ENCODE measurements at places on chromosomes 3 and 15.

DNA sequence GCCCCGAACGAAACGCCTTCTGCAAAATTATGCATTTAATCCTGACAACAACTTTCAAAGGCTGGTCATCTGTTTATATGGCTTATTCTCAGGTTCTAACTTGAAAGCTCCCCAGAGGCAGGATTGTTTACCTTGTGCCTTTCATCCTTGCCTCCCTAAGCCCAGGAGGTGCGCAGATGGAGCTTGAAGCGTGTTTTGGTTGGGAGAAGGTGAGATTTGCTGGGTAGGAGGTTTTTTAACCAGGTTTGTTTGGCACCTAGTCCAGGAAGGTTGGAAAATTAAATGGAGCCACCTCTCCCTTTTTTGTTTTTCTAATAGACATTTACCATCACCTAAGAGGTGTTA lies 675 bp downstream of the TSEN2 start:
- no peak for DNase-seq

DNA sequence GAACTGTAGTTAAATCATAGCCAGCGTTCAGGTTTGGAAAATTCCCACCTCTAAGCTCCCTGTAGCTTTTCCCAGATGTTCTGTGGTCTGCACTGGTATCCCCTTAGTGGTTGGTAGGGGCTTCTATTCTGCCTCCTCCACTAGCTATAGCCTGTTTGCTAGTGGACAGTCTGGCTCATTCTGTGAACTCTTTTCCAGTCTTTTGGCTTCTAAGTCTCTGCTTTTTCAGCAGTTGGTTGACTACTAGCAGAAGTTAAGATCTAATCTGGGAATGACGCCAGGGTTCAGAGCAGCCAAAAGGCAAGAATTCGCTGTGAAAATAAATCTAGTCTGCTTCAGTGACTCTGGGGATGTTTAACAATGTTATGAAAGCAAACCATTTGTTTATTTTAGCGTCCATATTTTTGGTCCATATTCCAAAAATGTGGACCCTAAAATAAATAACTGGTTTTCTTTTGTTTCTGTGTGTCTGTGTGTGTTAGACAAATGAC lies 73.7 kb upstream of the WDR72 start:
- peak; percentile 85 for DNase-seq

DNA sequence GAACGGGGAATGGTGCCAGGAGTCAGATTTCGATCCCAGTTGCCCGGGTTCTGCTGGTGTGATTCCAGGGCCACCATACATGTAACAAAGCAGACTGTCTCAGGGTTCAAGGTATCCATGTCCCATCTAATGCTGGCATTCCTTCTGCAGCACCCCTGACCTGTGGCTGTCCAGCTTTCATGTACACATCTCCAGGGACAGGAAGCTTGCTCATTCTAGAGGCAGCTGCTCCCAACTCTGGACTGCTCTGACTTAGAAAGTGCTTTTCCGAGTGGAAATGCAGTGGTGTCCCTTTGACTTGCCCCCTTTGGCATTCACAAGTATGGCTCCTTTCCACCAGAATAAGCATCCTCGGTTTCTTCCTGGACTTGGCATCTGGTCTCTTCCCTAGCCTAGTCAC lies 30.9 kb downstream of the PML start:
- no peak for DNase-seq

DNA sequence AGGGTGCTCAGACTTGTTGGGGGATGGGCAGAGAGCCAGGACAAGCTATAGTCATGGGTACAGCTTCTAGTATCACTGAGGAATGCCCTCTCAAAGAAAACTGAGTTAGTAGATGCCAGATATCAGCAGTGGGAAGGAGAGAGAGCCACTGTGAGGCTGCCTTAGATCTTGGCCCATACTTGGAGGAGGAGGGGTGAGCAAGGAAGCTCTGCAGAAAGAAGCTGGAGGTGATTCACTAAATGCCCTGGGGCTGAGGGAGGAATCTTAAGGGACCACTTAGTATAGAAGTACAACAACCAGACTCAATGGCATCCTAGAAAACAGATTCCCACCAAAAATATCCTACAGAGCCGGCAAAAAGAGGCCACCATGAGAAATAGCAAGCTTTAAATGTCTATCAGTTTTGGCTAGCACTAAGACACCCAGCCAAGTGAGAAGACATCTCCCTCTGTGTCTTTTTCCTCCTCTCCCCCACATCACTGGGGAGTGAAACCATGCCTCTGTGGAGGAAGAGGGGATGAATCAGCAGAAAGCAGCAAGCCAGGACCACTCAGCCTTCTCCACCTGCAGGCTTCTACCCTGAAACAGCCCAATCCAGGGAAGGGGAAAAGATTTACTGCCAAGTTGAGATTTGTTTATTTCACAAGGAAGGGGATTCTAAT lies 282.5 kb upstream of the STT3B start:
- no peak for DNase-seq

DNA sequence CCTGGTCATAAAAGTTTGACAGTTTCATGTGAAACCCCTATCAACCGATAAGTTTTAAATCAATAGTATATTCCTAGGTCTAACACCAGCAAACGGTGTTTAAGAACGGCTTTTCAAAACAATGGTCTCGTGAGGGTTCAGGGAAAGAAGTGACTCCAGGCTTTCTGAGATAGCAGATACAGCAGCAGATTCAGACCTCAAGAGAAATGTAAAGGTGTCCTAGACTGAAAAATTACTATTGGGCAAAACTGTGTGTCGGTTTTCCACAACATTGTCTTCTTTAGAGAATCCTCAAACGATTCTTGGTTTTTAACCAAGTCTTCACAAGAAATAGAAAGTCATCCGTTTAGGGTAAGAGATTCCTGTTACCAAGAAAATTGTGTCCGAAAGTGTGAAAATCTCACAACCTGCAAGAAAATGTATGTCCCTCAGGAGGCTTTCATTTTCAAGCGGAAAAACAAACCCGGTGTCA lies 1.2 kb downstream of the SETD2 start:
- DNase-seq: no peak

DNA sequence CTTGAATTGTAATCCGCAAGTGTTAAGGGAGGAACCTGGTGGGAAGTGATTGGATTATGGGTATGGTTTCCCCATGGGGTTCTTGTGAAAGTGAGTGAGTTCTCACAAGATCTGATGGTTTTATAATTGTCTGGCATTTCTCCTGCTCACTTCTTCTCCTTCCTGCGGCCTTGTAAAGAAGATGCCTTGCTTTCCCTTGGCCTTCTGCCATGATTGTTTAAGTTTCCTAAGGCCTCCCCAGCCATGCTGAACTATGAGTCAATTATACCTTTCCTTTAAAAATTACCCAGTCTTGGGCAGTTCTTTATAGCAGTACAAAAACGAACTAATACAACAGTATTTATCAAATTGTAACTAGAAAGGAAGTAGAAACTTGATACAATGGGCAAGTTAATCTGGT lies 31.9 kb downstream of the IFT57 start:
- DNase-seq: no peak

DNA sequence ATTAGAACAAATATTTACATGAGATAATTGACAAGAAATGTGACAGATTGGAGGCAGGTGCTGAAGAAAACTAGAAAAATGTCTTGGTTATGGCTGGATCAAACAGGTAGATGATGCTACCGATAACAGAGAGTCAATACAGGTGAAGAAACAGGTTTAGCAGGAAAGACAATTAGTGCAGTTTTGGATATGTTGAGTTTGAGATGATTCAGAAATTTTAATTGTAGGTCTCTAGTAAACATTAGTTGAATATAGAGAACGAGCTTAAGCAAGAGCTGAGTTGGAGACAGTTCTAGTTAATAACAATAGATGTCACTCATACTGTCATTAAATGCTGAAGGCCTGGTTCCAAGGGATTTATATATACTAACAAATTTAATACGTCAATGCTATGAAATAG lies 524.4 kb downstream of the NSUN3 start:
- DNase-seq: no peak

DNA sequence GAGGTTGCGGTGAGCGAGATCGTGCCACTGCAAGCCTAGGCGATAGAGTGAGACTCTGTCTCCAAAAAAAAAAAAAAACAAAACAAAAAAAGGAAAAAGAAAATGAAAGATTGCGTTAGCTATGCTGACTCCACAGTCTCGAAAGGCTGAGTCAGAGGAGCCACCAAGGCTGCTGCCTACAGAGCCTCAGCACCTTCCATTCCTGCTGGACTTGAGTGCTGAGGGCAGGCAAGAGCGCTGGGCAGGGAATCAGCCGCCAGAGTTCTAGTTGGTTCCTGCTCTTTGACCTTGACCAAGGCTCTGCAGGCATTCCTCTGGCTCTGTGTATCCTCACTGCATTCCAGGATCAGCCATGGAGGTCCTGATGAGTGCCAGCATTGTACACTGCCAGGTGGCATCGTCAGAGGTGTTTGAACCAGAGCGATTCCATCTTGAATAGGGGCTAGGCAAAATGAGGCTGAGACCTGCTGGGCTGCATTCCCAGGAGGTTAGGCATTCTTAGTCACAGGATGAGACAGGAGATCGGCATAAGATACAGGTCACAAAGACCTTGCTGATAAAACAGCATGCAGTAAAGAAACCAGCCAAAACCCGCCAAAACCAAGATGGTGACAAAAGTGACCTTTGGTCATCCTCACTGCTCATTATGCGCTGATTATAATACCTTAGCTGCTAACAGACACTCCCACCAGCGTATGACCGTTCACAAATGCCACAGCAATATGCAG lies 5.9 kb downstream of the MESP2 start:
- no peak for DNase-seq

- DNase-seq: no peak
Measured at GRCh38 chr3:128066114-128066513, 13.9 kb downstream of the SEC61A1 start.

DNA sequence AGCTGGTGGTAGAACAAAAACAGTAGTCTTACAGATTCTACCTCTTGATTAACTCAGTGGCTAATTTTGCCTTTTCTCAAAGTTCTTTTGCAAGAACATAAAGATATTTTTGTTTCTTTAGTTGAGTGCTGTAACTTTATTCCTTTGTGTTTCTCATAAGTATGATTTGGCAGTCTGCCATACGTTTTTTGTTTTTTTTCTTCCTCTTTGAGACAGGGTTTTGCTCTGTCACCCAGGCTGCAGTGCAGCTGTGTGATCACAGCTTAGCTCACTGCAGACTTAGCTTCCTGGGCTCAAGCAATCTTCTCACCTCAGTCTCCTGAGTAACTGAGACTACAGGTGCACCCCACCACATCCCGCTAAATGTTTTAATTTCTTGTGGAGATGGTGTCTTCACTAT lies 22.4 kb downstream of the B3GNT5 start:
- no peak for DNase-seq

GRCh38 chr3:166195808-166196207 lies 358.6 kb upstream of the BCHE start:
- no peak for DNase-seq

DNA sequence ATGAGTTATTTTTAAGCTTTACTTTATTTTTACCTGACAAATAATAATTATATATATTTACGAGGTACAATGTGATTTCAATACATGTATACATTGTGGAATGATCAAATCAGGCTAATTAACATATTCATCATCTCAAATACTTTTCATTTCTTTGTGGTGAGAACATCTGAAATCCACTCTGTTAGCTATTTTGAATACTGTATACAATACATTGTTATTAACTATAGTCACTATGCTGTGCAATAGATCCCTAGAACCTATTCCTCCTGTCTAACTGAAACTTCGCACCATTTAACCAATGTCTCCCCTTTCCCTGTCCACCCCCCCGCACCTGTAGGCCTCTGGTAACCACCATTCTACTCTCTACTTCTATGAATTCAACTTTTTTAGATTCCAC lies 7.9 kb upstream of the SPPL2A start:
- DNase-seq: no peak

GRCh38 chr15:26200427-26200826 lies 337.3 kb upstream of the ATP10A start:
- DNase-seq: no peak

- no peak for DNase-seq
Measured at GRCh38 chr3:102136183-102136582, 286.9 kb downstream of the NFKBIZ start.

DNA sequence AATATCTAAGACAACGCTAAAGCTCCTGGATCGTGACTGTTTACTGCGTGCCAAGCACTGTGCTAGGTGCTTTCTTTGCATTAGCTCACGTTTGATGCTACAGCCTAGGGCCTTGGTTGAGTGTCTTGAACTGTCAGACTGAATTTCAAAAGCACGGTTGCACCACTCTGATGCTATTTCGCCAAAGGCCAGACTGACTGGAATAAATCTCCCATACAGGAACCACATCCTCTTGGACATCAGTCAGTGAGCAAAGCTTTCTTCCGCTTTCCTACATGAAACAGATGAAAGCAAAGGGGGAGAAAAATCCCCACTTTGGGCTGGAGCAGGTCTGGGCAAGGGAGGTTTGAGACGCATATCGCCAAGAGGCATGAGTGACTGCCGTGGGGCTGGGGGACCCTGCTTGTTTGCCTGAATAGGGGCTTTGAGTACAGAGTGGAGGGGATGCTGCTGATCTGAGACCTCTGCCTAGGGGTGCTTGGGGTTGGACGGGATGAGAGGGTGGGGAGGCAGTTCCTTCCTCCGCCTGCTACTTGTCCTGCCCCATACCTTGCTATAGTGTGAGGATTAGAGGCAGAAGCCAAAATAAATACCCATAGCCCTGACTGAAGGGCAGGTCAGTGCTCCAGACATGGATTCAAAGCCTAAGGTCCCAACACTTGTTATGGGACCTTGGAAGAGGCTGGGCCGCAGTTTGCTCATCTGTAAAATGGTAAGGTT lies 5.3 kb downstream of the FGD5 start:
- no peak for DNase-seq

- no peak for DNase-seq
Measured at GRCh38 chr3:99418209-99418635, 220.2 kb upstream of the COL8A1 start.

DNA sequence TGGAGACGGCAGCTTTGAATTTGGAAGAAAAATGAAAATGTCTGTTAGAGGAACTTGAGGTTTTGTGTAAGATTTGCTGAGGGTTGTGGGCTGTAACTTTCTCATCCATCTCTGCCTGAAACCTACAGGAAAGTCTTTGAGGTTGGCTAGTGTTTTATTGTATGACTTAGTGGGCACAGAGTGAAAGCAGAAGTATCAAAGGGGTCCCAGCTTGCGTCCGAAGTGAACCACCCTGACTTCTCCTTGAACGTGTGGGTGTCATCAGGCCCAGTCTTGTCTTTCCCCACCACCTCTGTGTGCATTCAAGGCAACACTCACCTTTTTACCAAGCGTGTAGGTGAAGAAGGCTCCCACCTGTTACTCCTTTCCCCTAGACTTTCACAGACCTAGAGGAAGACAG lies 682.1 kb upstream of the CFAP20DC start:
- no peak for DNase-seq

- DNase-seq: no peak
Measured at GRCh38 chr3:108940166-108940565, 13.5 kb downstream of the GUCA1C start.

DNA sequence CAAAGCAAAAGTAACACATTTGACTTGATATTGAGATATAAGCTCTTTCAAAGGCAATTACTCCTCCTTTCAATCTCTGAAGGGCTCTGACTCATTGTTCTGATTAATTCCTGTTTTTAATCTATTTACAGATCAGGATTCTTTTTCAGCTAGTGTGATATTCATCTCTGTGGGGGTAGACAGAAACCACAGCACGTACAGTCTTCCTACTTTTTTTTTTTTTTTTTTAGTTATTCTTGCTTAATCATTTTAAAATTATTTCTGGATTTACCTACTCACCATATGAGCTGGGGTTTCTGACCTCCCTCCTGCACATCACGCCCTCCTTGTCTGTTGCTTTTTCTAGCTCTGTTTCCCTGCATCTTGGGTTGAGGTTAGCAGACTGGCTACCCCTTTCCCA lies 1.4 kb downstream of the CNTN3 start:
- DNase-seq: no peak

- no peak for DNase-seq
Measured at GRCh38 chr3:126959136-126959920, 23.6 kb upstream of the PLXNA1 start.
